ENCODE measurements at places on chromosomes 11 and 22. TPM values are rescaled to one million over a fixed set of nuclear protein-coding genes. Genes with fewer than 3 reads are reported as not detected.

The RAG2 gene
- polyA plus RNA-seq: not detected

The MMP8 gene
- polyA plus RNA-seq: 0.04 TPM

The OR9Q1 gene
- not detected for polyA plus RNA-seq

The CABP4 gene
- polyA plus RNA-seq: 0.61 TPM

The SHANK3 gene
- polyA plus RNA-seq: 9.3 TPM

The MEI1 gene
- 0.01 TPM for polyA plus RNA-seq

The FXYD6 gene
- polyA plus RNA-seq: 14.0 TPM

The TEX54 gene
- polyA plus RNA-seq: not detected

The DEPDC7 gene
- 6.3 TPM for polyA plus RNA-seq

The RFPL2 gene
- not detected for polyA plus RNA-seq

The B4GALNT4 gene
- 0.05 TPM for polyA plus RNA-seq

GRCh38 chr22:28900379-28900925 is 17.1 kb downstream of the ZNRF3 start:
- no peak overlapping the region for H3K27ac ChIP-seq
- peaks cover 36% of the 10 kb centered on the region for H3K4me1 ChIP-seq
- no peak for DNase-seq
- H3K36me3 ChIP-seq: no peaks in the 10 kb centered on the region

DNA sequence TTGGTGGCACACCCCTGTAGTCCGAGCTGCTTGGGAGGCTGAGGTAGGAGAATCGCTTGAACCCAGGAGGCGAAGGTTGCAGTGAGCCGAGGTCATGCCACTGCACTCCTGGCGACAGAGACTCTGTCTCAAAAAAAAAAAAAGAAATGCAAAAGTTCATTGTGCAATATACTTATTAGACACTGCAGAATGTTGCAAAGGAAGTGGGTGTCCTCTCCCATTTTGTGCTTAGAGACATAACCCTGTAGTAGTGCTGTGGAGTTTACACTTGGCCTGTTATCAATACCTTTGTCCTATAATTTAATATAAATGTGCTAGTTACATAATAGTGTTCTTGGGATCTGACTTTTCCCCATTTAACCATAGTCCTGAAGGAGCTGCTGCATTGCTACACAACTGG is 9.4 kb downstream of the BCL2L13 start:
- no peaks in the 10 kb centered on the region for H3K27me3 ChIP-seq
- peaks cover 11% of the 10 kb centered on the region for H3K4me1 ChIP-seq
- no peak overlapping the region for H3K4me3 ChIP-seq

- peaks cover 5% of the 10 kb centered on the region for H3K27me3 ChIP-seq
- peaks cover 5% of the 10 kb centered on the region for H3K4me1 ChIP-seq
- H3K4me3 ChIP-seq: no peak overlapping the region
- H3K27ac ChIP-seq: no peak overlapping the region
- no peaks in the 10 kb centered on the region for H3K36me3 ChIP-seq
- DNase-seq: no peak
Measured at GRCh38 chr22:25027043-25027906, 74.8 kb downstream of the KIAA1671 start.

GRCh38 chr11:64608046-64608445 is 17.0 kb downstream of the SLC22A12 start:
- no peaks in the 10 kb centered on the region for H3K36me3 ChIP-seq
- H3K27ac ChIP-seq: no peak overlapping the region
- no peaks in the 10 kb centered on the region for H3K4me1 ChIP-seq
- DNase-seq: no peak

DNA sequence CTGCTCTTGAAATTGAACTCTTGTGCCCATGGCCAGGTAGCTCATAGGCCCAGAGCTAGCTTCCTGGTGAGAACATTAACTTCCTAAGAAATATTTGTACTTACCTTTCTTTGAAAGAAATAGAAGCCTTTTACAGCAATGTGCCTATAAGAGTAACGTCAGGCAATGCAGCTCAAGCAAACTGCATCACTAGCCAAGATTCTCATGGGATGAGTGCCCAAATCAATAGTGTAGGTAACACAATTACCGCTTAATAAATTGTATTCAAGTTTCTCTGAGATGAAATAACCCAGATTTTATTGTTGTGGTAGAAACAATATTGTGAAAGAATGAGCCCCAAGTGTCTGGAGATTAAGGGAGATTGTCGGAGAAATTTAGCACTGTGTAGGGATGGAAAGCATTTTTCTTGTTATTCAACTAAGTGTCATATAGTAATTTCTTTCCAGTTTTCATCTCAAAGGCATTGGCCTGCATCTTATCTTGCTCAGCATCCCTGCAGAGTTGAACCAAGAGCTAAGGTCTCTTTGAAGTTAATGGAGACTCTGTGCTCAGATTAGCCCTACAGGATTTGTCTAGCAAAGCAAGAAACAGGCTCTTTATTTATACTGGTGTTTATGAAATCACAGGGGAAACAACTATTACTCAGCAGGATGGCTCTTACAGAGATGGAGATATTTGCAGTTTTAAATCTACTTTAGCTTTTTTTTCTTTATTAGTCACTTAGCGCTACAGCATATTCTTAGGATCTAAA is 321.0 kb upstream of the PDGFD start:
- no peak for DNase-seq
- H3K36me3 ChIP-seq: no peaks in the 10 kb centered on the region
- H3K27ac ChIP-seq: no peak overlapping the region
- H3K4me3 ChIP-seq: no peak overlapping the region

- H3K4me1 ChIP-seq: peaks cover 66% of the 10 kb centered on the region
- no peaks in the 10 kb centered on the region for H3K27me3 ChIP-seq
- DNase-seq: no peak
- H3K27ac ChIP-seq: peak overlapping the region; percentile 66
Measured at GRCh38 chr11:120389693-120390584, 53.7 kb downstream of the ARHGEF12 start.

DNA sequence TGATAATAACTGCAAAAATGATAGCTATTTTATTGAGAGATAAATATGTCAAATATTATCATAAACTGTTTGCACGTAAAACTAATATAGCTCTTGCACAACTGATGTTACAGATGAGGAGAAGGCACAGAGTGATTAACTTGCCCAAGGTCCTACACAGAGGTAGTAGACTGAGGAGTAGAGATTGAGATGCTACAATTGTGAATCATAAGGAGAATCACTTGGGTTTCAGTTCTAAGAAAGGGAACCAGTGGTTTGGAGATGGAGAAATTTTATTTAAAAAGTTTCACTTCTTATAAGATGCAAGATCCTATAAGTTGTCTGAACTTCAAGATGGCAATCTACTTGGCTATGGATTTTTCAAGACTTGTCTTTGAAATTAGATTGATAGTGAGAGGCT is 224.8 kb upstream of the RAG2 start:
- H3K4me3 ChIP-seq: no peak overlapping the region
- no peak for DNase-seq
- no peaks in the 10 kb centered on the region for H3K4me1 ChIP-seq
- H3K36me3 ChIP-seq: no peaks in the 10 kb centered on the region
- no peaks in the 10 kb centered on the region for H3K27me3 ChIP-seq

- H3K36me3 ChIP-seq: no peaks in the 10 kb centered on the region
- no peaks in the 10 kb centered on the region for H3K4me1 ChIP-seq
- no peak overlapping the region for H3K4me3 ChIP-seq
- no peak overlapping the region for H3K27ac ChIP-seq
- DNase-seq: no peak
Measured at GRCh38 chr11:91810871-91811270, 413.7 kb upstream of the FAT3 start.

- no peak for DNase-seq
- H3K4me1 ChIP-seq: no peaks in the 10 kb centered on the region
- H3K27me3 ChIP-seq: no peaks in the 10 kb centered on the region
- H3K36me3 ChIP-seq: no peaks in the 10 kb centered on the region
- no peak overlapping the region for H3K27ac ChIP-seq
Measured at GRCh38 chr11:69352166-69352565, 58.2 kb downstream of the MYEOV start.

GRCh38 chr22:49148895-49149418 is 678.7 kb downstream of the BRD1 start:
- no peaks in the 10 kb centered on the region for H3K4me1 ChIP-seq
- H3K27ac ChIP-seq: no peak overlapping the region
- DNase-seq: no peak
- H3K27me3 ChIP-seq: peaks cover 23% of the 10 kb centered on the region

DNA sequence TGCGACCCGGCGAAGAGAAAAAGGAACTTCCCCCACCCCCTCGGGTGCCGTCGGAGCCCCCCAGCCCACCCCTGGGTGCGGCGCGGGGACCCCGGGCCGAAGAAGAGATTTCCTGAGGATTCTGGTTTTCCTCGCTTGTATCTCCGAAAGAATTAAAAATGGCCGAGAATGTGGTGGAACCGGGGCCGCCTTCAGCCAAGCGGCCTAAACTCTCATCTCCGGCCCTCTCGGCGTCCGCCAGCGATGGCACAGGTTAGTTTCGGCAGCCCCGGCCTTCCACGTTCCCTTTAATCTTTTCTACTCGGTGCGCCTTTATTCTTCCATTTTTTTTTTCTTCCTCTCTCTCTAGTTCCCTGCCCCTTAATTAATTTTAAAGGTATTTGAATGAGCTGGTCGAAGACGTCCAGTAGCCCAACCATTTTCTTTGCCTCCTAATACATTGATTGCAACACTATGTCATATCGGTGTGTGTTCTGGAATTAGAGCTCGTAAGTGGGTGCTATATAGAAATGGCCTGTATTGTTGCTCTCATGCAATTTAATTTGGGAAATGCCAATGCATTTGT is 537 bp downstream of the EP300 start:
- peak; percentile 69 for DNase-seq
- no peaks in the 10 kb centered on the region for H3K27me3 ChIP-seq
- no peaks in the 10 kb centered on the region for H3K36me3 ChIP-seq
- H3K4me1 ChIP-seq: peaks cover 36% of the 10 kb centered on the region
- H3K4me3 ChIP-seq: peak overlapping the region; percentile 98
- peak overlapping the region; percentile 100 for H3K27ac ChIP-seq

DNA sequence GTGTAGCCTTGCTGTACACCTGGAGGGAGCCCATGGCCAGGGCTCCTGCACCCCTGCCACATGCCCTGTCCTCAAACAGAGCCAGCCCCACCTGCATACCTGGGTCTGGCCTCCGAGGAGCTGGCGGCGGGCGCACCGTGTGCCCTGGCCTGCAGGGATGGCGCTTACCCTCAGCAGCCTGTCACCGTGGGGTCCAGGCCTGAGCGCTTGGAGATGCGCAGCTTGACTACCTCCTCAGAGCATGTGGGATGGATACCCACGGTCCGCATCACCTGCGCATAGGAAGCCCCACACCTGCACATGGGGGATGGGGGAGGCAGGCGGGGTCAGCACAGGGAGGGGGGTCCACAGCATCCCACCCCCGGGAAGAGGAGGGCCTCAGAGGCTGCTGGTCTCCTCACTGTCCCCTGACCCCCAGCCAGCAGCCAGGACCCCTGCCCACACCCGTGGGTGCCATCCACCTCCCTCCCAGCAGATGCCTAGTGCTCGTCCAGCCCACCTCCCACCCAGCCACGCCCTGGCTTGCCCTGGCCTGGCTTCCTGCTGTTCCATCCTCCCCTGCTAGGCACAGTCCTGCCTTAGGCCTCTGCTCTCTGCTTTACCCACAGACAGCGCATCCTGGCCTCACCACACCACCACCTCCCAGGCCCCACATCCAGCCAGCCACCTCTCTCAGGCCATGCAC is 22.4 kb upstream of the GNB1L start:
- H3K27ac ChIP-seq: no peak overlapping the region
- no peak overlapping the region for H3K4me3 ChIP-seq
- H3K27me3 ChIP-seq: no peaks in the 10 kb centered on the region
- no peak for DNase-seq
- no peaks in the 10 kb centered on the region for H3K4me1 ChIP-seq
- H3K36me3 ChIP-seq: no peaks in the 10 kb centered on the region

DNA sequence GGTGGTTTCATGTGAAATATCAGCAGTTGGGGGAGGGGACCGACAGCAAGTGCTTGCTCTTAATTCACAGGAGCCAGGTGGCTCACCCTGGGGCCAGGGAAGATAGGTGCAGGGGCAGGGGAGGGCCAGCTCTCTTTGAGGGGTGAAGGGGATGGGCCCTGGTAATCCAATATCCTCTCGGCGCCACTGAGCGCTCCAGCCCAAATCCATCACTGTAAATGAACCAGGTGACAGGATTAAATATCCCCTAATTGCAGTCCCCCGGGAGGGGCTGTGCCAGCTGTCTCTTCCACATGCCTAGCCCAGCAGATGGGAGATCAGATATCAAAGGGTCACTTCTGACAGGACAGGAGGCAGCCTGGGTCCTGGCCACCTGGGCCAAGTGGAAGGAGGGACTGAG is 531.8 kb upstream of the CADM1 start:
- H3K4me1 ChIP-seq: no peaks in the 10 kb centered on the region
- DNase-seq: no peak
- H3K4me3 ChIP-seq: no peak overlapping the region
- H3K36me3 ChIP-seq: no peaks in the 10 kb centered on the region

DNA sequence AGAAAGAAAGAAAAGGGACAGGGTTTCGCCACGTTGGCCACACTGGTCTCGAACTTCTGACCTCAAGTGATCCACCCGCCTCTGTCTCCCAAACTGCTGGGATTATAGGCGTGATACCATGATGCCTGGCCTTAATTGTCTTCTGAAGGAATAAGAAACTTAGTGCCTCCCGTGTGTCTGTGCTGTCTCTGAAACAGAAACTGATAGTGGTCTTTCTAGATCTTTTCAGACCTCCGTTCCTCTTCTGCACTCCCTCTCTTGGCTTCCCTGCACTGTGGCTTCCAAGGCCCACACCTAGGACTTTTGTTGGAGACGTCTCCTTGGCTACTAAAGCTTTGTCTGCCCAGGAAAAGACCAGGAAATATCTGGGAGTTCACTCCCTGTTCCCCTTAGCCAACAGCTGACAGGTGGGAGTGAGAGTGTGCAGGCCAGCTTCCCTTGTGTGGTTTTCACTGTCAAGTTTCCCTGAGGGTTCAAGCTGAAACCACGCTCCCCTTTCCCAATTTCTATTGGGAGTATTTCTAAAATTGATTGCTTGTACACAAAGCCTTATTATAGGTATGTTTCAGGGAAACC is 10.1 kb upstream of the HTR3B start:
- no peak overlapping the region for H3K4me3 ChIP-seq
- no peaks in the 10 kb centered on the region for H3K27me3 ChIP-seq
- no peak for DNase-seq
- H3K27ac ChIP-seq: no peak overlapping the region
- no peaks in the 10 kb centered on the region for H3K36me3 ChIP-seq
- H3K4me1 ChIP-seq: peaks cover 11% of the 10 kb centered on the region

DNA sequence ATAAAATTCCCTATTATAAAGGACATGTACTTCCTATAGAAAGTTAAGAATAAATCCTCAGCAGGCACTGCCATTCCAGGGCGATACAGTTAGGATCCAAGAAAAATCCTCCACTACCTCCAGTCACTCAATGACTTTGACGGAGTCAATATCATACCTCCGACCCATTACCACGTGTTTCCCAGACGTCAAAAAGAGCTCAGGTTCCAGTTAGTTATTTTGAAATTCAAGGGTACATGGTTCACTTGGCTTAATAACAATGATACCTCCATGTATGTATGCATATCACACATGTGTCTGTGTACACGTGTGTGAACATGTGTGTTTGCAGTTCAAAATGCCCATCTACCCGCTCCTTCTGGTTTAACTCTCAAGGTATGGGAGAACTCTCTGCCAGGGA is 189.2 kb downstream of the SHANK2 start:
- no peak for DNase-seq
- no peaks in the 10 kb centered on the region for H3K4me1 ChIP-seq
- H3K36me3 ChIP-seq: no peaks in the 10 kb centered on the region
- H3K27ac ChIP-seq: no peak overlapping the region

Data from psoas muscle (tissue), 8 donors.